Heart left ventricle (tissue), 16 donors: ENCODE measurements at places on chromosomes 7 and 10. TPM values are rescaled to one million over a fixed set of nuclear protein-coding genes. Genes with fewer than 3 reads are reported as not detected.

DNA sequence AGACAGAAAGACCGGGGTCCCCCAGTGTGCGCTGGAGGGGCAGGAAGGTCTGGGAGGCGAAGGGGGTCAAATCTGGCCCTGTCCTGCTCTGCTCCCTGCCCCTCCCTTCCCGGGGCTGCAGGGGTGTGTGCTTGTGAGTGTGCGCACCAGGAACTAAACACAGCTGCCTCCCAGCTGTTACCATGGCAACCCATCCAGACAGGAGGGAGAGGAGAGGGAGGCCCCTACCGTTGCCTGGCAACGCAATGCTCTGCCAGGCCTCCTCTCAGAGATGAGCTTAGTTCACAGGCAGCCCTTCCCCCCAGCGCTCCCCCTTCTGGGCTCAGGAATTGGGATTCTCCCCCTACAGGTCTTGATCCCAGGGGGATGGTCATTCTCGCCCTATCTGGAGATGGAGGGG, 6.1 kb downstream of the NYAP1 start:
- no peaks in the 10 kb centered on the region for H3K27me3 ChIP-seq
- H3K4me3 ChIP-seq: no peak overlapping the region
- H3K27ac ChIP-seq: no peak overlapping the region
- H3K36me3 ChIP-seq: no peaks in the 10 kb centered on the region
- DNase-seq: peak; percentile 32
- peaks cover 17% of the 10 kb centered on the region for H3K4me1 ChIP-seq

GRCh38 chr10:71487726-71488125, 91.0 kb downstream of the CDH23 start:
- DNase-seq: no peak
- H3K4me1 ChIP-seq: peaks cover 13% of the 10 kb centered on the region
- no peak overlapping the region for H3K4me3 ChIP-seq
- H3K27me3 ChIP-seq: no peaks in the 10 kb centered on the region
- H3K27ac ChIP-seq: no peak overlapping the region
- H3K36me3 ChIP-seq: no peaks in the 10 kb centered on the region

Gene TMEM270
- total RNA-seq: not detected

DNA sequence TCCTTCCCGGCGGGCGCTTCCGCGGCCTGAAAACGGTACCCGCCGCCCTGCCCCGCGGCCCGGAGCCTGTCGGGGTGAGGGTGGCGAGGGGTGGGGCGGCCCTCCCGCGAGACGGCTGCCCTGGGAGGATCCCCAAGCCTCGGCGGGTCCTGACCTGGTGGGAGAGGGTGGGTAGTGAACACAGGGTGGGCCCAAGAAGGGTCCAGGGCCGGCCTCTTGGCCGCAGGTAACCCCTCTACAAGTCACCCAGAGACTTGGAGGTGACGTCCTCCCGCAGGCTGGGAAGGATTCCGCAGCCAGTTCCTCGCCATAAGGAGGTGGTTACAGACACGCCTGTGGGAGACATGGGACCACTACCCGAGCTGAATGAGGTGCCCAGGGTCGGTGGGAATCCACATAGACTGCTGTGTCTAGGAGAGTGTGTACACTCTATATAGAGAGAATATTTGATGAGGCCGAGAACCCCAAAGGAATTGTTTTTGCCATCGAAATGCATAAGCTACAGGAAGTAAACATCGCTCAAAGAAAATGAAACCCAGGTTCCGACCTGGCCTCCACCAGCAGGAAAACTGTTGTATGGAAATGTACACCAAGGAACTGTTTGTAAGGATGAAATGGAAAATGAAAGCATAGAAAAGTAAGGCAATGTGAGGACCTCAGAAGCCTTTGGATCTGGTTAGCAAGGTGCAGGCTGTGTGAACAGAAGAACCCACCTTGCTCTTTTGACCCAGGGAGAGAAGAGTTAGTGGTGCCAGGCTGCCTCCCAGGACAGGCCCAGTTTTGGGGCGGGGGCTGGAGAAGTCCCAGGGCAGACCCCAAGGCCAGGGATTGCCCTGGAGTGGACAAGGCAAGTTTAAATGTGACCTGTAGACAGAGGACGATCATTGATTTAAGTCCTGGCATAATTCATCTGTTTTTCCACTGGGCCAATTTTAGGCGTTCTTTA, 659 bp downstream of the OPTN start:
- H3K36me3 ChIP-seq: peaks cover 10% of the 10 kb centered on the region
- no peaks in the 10 kb centered on the region for H3K27me3 ChIP-seq
- H3K4me1 ChIP-seq: peaks cover 35% of the 10 kb centered on the region
- peak overlapping the region; percentile 78 for H3K4me3 ChIP-seq
- peak; percentile 24 for DNase-seq

GRCh38 chr7:142587578-142588191, 161.6 kb upstream of the PRSS1 start:
- H3K4me1 ChIP-seq: no peaks in the 10 kb centered on the region
- no peaks in the 10 kb centered on the region for H3K36me3 ChIP-seq
- DNase-seq: no peak
- no peak overlapping the region for H3K4me3 ChIP-seq
- no peak overlapping the region for H3K27ac ChIP-seq

DNA sequence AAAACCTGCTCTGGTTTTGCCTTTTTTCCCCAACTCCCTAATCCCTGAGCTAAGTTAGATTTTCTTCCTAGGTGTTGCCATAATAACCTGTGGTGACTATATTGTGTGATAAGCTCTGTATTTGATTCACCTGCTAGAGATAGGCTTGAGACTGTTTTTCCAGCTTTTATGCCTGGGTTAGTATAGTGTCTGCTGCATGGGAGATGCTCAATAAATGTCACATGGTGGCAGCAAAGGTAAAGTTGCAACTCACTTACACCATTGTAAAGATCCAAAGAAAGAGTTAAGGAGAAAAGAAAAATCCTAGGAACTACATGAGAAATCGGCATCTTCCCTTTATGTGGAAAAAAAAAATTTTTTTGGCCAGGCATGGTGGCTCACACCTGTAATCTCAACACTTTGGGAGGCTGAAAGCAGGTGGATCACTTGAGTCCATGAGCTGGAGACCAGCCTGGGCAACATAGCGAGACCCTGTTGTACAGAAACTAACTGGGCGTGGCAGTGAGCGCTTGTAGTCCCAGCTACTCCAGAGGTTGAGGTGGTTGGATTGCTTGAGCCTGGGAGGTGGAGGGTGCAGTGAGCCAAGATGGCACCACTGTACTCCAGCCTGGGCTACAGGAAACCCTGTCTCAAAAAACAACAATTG, 3.7 kb downstream of the CCNJ start:
- no peaks in the 10 kb centered on the region for H3K27me3 ChIP-seq
- H3K4me1 ChIP-seq: peaks cover 3% of the 10 kb centered on the region
- peaks cover 10% of the 10 kb centered on the region for H3K36me3 ChIP-seq
- no peak overlapping the region for H3K27ac ChIP-seq
- DNase-seq: no peak
- H3K4me3 ChIP-seq: no peak overlapping the region

- H3K27me3 ChIP-seq: no peaks in the 10 kb centered on the region
- no peaks in the 10 kb centered on the region for H3K4me1 ChIP-seq
- H3K4me3 ChIP-seq: no peak overlapping the region
These were observed 85.9 kb downstream of the VTI1A start for GRCh38 chr10:112532956-112533355.

GRCh38 chr7:56127241-56127975, 11.2 kb upstream of the NUPR2 start:
- no peak overlapping the region for H3K27ac ChIP-seq
- no peak overlapping the region for H3K4me3 ChIP-seq
- no peak for DNase-seq
- no peaks in the 10 kb centered on the region for H3K27me3 ChIP-seq

- no peak for DNase-seq
- peak overlapping the region; percentile 74 for H3K27ac ChIP-seq
- no peak overlapping the region for H3K4me3 ChIP-seq
- no peaks in the 10 kb centered on the region for H3K27me3 ChIP-seq
- H3K36me3 ChIP-seq: no peaks in the 10 kb centered on the region
These were observed 54.7 kb upstream of the TNS3 start for GRCh38 chr7:47636433-47637175.

Gene WASL
- total RNA-seq: 26.4 TPM

DNA sequence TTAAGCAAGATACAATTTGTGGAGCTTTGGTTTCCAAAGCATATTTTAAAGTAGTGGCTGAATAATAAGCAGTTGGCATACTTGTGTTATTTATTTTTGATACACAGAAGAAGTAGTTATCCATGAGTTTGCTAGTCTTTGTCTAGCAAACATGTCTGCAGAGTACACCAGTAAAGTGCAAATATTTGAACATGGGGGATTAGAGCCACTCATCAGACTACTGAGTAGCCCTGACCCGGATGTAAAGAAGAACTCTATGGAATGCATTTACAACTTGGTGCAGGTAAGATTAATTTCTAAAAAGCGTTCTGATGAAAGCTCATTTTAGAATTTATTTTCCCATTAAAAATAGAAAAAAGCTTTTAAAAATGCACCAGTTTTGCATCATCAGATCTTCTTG, 31.4 kb downstream of the ARMC3 start:
- no peaks in the 10 kb centered on the region for H3K36me3 ChIP-seq
- H3K27me3 ChIP-seq: no peaks in the 10 kb centered on the region
- H3K4me3 ChIP-seq: no peak overlapping the region
- H3K27ac ChIP-seq: no peak overlapping the region

- DNase-seq: no peak
- no peak overlapping the region for H3K27ac ChIP-seq
- no peaks in the 10 kb centered on the region for H3K36me3 ChIP-seq
These were observed 60.1 kb upstream of the ADRB1 start for GRCh38 chr10:113983552-113983951.
